ENCODE measurements at places on chromosomes 13 and 19.

DNA sequence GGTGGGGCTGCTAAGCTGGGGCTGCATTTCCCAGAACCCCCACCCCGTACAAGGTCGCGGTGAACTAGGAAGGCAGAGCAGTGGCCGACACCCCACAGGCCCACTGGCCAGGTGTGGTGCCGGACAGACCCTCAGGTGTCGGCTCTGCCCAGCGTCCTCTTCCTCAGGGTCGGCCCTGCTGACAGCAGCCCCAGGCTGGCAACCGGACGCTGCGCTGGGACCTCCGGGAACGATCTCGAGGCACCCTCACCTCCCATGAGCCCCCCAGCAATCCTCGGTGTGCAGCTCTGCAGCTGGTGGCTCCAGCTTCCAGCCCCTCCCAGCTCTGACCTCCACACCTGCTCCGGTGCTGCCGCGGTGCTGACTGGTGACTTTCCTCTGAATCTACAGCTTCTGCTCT is 142.9 kb upstream of the SPACA7 start:
- DNase-seq, result no peak

GRCh38 chr13:114161028-114161556 is 18.0 kb upstream of the CFAP97D2 start:
- no peak for DNase-seq

GRCh38 chr19:48874303-48875135 is 2.3 kb downstream of the PPP1R15A start:
- DNase-seq, result no peak

GRCh38 chr19:10295305-10295846 is 5.6 kb downstream of the ICAM5 start:
- no peak for DNase-seq

DNA sequence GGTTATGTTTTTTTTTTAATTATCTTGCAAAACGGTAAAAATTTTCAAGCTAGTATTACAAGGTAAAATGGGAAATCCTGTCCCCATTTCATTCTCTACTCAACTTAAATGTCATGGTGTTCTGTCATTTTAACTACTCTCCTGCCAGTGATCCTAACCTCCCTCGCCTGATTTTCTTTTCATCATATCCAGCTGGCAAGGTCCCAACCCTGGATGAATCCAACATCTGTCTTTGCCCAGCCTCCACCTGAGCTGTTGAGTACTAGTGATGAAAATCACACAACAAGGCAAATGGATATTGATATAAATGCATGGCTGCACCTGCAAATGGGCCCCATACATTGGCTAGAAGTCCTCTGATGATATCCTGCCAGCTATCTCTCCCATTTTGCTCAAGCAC is 6.9 kb upstream of the CDK8 start:
- no peak for DNase-seq

DNA sequence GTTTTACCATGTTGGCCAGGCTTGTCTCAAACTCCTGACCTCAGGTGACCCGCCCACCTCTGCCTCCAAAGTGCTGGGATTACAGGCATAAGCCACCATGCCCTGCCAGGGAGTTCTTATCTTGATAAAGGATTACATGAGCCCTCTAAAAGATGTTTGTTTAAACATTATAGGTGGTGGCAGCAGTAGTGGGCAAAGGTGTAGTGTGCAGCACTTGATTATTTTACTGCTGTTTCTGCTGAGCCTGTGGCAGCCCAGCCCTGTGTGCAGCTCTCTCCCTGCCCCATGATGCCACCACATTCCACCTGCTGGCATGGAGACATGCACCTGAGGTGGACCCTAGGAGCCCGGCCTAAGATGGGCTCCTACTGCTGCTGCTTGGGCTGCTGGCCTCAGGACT is 54.0 kb downstream of the ZNF429 start:
- no peak for DNase-seq

- no peak for DNase-seq
These were observed 61.6 kb upstream of the SERTM1 start for GRCh38 chr13:36612230-36612629.

GRCh38 chr19:44570984-44571684 is 41.7 kb upstream of the CEACAM20 start:
- peak; percentile 6 for DNase-seq

GRCh38 chr13:76828316-76828741 is 57.9 kb downstream of the KCTD12 start:
- DNase-seq, result no peak

DNA sequence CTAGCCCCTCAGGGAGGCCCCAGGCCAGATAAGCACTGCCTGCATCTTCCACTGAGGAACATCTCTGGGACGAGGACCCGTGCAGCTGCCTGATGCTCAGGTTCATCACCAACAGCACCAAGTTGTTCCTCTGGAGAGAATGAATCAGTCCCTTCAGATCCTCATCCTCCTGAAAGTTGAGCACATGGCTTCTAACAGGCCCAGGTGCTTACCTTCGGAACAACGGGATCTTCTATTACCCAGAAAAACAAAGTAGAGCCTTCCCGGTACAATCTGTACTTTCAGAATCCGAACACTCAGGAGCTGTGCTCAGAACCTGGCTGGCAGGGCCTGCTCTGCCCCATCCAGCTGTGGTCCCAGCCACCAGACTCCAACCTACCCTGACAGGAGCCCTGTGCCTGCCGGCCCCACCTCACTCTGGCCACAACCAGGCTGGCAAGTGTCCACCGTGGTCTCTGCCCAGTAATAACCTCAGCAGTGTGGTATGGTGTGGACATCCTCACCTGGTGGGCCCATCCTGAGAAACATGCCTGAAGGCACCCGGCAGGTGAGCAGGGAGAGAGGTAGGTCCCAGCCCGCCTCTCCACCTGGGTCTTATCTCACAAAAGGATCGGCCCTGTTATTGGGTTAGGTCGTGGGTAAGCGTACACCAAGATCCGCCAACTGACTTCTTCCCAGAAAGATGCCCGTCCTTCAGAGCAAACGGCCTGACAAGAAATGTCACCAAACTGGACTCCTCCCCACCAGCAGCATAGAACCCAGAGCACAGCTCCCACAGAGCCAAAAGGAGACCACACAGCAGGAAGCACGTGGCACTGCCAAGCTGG is 34.1 kb downstream of the ELL start:
- peak; percentile 70 for DNase-seq

GRCh38 chr13:31807090-31807541 is 67.8 kb downstream of the RXFP2 start:
- no peak for DNase-seq

GRCh38 chr13:28533125-28533436 is 38.2 kb upstream of the FLT1 start:
- no peak for DNase-seq

DNA sequence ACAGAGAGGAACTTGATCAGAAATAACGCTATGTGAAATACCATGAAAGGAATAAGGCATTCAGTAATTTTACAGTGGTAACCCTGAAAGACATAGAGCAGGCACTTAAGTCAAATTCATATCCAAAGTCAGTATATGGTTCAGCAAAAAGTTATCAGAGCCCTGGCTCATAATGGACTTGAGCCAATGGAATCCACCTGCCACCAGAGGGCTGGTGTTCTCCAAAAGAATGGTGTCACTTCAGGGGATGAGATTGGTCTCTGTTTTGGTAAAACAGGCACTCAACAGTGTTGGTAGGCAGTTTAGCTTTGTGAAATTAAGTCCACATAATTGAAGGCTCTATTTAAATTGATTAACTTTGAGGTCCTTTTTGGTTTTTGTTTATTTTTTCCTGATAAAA is 93.9 kb downstream of the LIG4 start:
- DNase-seq, result no peak

- no peak for DNase-seq
These were observed 14.2 kb upstream of the LATS2 start for GRCh38 chr13:21075379-21076249.

DNA sequence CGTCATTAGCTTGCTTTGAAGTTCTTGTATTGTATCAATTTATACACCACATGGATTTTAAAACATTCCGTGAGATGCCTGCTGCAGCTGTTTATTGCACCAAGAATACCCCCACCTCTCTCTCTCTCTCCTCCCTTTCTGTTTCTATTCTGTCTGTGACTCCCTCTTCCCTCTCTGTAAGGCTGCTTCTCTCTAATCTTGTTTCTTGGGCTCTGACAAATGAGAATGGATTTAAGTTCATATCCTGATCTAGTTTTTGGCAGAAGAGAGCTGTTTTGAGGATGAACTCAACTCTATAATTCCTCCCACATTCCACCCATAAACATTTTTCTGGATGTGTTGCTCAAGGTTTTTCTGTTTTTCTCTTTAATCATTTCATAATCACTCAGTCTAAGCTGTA is 144.3 kb upstream of the FRY start:
- DNase-seq, result no peak

GRCh38 chr19:45592366-45592765 is 7.8 kb upstream of the OPA3 start:
- no peak for DNase-seq

DNA sequence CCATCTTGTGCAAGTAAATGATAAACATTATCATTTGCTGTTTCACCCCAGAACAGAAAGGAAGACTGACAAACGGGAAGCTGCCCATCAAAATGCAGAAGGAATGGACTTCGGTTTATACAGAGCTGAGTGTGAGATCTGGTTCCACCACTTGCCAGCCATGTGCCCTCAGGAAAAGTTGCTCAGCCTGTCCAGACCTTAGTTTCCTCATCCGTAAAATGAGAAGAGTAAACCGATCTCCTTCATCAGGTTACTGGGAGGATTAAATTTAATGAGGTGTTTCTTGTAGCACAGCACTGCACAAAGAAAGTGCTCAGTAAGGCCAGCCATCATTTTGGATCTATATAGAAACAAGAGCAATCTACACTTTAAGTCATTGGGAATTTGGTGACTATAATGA is 36.7 kb upstream of the SERP2 start:
- DNase-seq, result no peak

- DNase-seq, result no peak
These were observed 375.7 kb downstream of the FOXO1 start for GRCh38 chr13:40290758-40291157.

GRCh38 chr13:103965506-103966243 is 899.5 kb upstream of the SLC10A2 start:
- DNase-seq, result no peak

GRCh38 chr13:113907635-113908617 is 44.0 kb upstream of the GAS6 start:
- DNase-seq, result no peak

GRCh38 chr19:3274942-3275582 is 50.6 kb downstream of the CELF5 start:
- DNase-seq, result peak; percentile 84

DNA sequence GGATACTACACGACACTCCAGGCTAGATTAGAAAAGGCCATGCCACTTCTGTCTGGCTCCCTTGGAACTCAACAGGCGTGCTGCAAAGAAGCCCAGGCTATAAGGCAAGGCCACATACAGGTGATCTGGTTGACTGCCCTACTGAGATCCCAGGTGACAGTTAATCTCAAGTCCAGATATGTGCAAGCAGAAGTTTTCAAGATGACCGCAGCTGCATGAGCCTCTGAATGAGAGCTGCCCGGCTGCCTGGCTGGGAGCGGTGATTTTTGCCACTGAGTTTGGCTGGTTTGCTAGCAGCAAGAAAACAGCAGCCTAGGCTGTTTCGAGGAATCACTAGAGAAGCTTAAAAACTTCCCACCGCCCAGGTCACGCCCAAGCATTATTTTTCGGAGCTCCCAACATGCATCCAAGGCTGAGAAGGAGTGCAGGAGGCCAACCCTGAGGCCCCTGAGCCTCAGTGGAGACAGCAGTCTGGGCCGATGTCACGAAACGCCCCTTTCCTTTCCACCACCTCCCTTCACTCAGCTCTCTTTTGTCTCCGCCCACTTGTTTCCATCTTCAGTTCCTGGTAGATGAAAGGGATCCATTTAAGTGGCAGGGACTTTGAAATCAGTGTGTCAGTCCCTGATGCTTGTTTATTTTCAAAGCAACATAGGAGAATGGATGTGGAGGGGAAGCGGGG is 14.0 kb upstream of the URI1 start:
- DNase-seq, result no peak

- DNase-seq, result peak; percentile 77
These were observed 41.7 kb downstream of the VWA8 start for GRCh38 chr13:41919031-41919740.

GRCh38 chr13:53921473-53921872 is 892.9 kb downstream of the OLFM4 start:
- no peak for DNase-seq

DNA sequence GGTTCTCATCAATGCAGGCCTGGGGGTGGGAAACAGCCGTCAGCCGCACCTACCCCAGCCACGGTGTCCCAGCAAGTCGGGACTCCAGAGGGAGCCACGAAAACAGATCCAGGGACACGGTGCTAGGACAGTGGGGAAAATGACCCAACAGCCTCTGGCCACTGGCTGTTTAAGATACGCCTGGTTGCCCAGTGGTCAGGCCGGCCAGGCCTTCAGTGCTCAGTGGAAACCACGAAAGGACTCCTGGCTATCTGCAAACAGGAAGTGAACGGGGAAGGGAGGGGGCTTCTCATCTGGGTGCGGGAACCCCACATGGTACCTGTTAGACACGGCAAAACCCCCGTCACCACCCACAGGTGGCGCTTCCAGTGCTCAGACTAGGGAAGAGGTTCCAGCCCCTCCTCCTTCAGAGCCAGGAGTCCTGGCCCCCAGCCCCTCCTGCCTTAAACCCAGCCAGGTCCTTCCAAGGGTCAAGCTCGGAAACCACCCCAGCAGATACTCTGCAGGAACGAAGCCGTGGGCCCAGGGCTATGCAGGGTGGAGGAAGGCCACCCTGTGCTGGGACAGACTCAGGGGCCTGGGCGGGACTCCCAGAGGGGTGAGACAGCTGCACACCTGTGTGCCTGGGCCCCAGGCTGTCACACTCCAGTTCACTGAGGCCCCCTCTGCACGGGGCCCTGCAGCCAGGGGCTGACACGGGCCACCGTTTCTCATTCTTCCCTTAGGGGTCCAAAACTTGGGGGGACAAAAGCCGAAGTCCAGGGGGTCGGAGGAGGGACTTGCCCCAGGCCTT is 4.5 kb downstream of the PPP1R12C start:
- no peak for DNase-seq

DNA sequence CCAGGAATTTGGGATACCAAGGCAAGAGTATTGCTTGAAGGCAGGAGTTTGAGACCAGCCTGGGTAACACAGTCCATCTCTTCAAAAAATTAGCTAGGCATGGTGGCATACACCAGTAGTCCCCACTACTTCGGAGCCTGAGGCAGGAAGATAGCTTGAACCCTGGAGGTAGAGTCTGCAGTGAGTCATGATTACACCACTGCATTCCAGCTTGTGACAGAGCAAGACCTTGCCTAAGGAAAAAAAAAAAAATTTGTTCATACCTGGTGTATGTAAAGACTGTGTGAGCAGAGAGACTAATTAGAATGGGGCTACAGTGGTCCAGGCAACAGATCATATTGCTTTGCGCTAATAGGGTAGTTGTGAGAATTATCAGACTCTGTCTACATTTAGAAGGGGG is 778.3 kb upstream of the PCDH20 start:
- no peak for DNase-seq

- DNase-seq, result no peak
These were observed 123.9 kb upstream of the VSTM2B start for GRCh38 chr19:29401712-29402421.

- DNase-seq, result no peak
These were observed 62.7 kb upstream of the ZNF726 start for GRCh38 chr19:23851966-23852365.

DNA sequence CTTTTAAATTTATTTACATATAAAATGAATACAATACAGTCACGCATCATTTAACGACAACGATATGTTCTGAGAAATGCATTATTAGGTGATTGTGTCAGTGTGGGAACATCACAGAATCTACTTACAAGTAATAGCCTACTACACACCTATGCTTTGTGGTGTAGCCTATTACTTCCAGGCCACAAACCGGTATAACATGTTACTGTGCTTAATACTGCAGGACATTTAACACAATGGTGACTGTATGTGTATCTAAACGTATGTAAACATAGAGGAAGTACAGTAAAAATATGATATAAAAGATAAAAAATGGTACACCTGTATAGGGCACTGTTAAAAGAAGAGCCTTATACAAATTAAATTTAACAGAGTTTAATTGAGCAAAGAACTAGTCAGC is 62.4 kb upstream of the KLHL1 start:
- DNase-seq, result no peak
